ENCODE measurements at places on chromosomes 1 and 21.

GRCh38 chr1:29022620-29023019 is 101.1 kb downstream of the TMEM200B start:
- DNase-seq: no peak
- no peak overlapping the region for H3K4me3 ChIP-seq
- no peaks in the 10 kb centered on the region for H3K27me3 ChIP-seq
- no peaks in the 10 kb centered on the region for H3K4me1 ChIP-seq

GRCh38 chr1:59523745-59524450 is 227.0 kb downstream of the FGGY start:
- H3K4me3 ChIP-seq: no peak overlapping the region
- no peak for DNase-seq
- no peak overlapping the region for H3K27ac ChIP-seq

- H3K27me3 ChIP-seq: no peaks in the 10 kb centered on the region
- peaks cover 21% of the 10 kb centered on the region for H3K4me1 ChIP-seq
These were observed 57.3 kb downstream of the SDCCAG8 start for GRCh38 chr1:243312952-243313634.

DNA sequence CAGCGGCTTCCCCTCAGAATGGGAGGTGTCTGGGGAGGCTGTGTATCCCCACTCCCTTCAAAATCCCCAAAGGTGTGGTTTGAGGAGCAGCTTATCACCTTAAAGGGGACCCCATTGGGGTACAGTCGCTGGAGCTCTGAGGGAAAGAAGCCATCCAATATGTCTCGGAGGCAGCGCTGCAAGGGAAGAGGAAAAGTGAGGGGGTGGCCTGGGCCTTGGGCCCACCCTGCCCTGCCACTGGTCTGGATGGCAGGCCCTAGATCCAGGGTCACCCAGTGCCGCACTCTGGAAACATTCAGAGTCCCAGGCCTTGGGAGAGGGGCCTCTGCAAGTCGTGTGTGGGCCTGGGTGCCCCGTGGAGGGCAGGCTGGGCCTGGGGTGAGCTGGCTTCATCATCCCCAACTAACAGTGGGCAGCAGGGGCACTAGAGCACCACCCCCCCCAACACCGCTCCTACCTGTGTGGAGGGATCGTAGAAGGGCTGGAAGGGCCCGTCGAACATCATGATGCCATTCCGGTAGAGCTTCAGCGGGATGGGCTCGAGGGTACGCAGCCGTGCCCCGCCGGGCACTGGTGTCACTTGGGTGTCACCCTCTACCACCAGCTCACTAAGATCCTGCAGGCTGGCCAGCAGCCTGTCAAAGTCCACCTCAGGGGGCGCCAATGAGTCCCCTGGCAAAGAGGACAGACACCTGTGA is 5.6 kb downstream of the SH3BGRL3 start:
- H3K36me3 ChIP-seq: peaks cover 5% of the 10 kb centered on the region
- H3K27me3 ChIP-seq: no peaks in the 10 kb centered on the region
- H3K4me1 ChIP-seq: peaks cover 54% of the 10 kb centered on the region
- no peak overlapping the region for H3K4me3 ChIP-seq
- no peak for DNase-seq

- H3K4me1 ChIP-seq: no peaks in the 10 kb centered on the region
- H3K4me3 ChIP-seq: no peak overlapping the region
- peaks cover 3% of the 10 kb centered on the region for H3K36me3 ChIP-seq
- peaks cover 12% of the 10 kb centered on the region for H3K27me3 ChIP-seq
- DNase-seq: no peak
These were observed 371.2 kb upstream of the PLXNA2 start for GRCh38 chr1:208615371-208615770.

DNA sequence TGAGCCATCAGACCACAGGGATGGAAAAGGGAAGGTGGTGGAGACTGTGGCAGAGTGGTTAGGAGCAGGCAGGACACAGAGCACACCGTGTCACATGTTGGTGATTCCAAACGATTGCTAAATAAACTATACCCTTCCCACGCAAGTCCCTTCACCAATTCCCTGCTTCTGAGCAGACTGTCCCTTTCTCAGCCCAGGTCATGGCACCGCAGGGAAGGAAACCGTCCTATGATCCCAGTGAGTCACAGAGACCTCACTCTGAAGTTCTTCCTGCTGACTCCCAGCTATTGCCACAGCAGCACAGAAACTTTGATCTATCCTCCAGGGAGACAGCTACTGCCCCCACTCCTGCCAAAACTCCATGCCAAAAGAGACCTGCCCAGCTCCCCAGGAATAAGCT is 19.2 kb downstream of the RIMS3 start:
- peaks cover 3% of the 10 kb centered on the region for H3K36me3 ChIP-seq
- H3K4me3 ChIP-seq: no peak overlapping the region
- DNase-seq: no peak

DNA sequence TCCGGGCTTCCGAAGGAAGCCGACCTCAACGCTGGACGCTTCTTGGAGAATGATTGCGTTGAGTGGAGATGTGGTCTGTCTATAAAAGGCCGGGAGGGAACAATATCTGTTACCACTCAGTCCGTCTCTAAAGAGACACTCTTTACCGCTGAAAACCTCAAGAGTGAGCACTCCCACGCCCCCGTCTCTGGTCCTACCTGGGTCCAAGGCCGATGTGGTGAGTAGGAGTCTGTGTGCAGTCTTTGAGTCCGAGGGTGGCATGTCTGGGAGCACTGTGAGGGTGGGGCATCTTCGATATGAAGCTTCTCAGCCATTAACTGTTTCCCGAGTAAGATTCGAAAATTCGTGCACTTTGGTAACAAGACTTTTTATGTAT is 576 bp downstream of the ZFP69 start:
- H3K27ac ChIP-seq: peak overlapping the region; percentile 79
- H3K4me3 ChIP-seq: peak overlapping the region; percentile 85
- peaks cover 26% of the 10 kb centered on the region for H3K36me3 ChIP-seq
- peaks cover 23% of the 10 kb centered on the region for H3K4me1 ChIP-seq
- H3K27me3 ChIP-seq: no peaks in the 10 kb centered on the region

DNA sequence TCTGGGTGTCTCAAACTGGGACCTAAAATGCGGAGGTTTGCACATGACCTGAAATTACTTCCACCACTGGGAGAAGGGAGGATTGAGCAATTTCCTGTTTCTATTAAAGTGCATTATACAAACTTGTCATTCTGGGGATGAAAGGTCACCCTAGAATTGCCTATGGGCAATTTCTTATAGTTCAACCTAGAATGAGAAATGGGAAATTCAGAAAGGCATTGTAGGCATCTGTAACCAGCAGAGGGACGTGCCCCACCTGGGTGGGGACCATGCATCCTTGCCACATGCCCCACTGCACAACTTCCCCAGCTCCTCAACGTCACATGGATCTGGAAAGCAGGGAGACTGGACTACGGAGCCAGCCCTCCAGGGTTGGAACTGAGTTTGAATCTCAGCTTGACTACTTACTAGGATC is 47.0 kb downstream of the MRPL39 start:
- H3K4me3 ChIP-seq: no peak overlapping the region
- peaks cover 3% of the 10 kb centered on the region for H3K36me3 ChIP-seq
- H3K27ac ChIP-seq: no peak overlapping the region
- peaks cover 23% of the 10 kb centered on the region for H3K4me1 ChIP-seq
- DNase-seq: no peak

DNA sequence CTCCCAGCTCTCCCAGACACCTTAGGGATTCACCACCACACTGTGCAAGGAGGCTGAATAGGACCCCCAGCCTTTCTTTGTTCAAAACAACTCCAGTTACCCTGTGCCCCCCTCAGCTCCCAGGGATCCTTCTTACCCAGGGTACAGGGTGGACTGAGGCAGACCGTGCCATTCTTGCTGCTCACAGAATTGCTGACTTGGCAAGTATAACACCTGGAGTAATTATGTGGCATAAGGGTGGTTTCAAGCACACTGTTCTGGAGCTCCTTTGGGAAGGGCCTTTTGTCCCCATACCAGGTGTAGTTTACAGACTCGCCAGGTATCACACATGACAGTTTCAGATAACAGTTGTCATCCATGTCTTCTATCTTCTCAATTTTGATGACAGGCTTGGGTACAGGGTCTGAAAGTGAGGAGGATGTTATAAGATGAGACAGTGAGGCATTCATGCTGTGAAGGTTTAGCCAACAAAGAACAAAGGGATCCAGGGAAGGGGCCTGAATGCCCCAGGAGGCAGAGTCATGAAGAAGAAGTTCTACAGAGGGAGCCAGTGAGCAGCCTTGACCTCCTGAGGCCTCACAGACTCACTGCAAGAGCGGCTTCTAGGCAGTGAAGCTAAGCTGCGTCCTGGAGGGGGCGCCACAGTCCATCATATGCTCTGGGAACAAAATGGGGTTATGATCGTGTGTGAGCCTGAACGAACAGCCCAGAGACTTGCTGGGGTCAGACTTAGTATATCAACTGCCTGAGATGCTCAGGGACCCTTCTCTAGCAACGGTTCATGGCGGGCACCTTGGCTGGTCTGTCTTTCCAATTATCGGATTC is 30.3 kb downstream of the CD48 start:
- H3K27ac ChIP-seq: no peak overlapping the region
- peaks cover 41% of the 10 kb centered on the region for H3K27me3 ChIP-seq
- no peak for DNase-seq
- no peaks in the 10 kb centered on the region for H3K36me3 ChIP-seq
- no peaks in the 10 kb centered on the region for H3K4me1 ChIP-seq
- H3K4me3 ChIP-seq: no peak overlapping the region

DNA sequence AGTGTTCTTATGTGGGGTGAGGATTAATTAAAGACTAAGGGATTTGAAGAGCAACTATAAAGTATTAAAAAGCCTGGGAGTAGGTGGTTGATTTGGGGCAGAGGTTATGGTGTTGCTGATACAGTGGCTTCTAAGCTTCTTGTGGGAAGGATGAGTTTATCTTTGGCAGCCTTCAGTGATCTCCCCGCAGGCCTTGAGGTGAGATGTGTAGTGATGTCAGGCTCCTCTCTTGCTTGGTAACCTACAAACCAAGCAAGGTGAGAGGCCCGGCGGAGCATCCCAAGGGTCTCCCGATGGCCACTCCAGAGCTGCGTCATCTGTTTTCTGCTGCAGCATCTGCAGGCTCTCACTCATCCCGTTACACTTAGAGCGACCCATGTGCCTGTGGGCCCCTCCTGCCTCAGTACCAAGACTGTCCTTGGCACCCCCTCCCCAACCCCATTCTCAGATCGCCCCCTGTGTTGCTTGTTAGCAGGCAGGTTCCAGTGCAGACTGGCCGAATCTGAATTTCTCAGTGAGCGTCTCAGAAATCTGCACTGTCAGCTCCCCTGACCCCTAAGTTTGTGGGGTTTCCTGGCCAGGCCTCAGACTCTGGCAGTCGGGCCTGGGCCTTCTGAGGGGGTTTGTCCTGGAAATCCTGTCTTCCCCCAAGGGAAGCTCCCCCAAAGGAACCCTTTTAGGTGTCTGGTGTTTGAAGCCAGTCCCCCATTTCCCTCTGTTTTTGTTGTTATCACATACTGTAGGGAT is 77.9 kb downstream of the GALNT2 start:
- H3K27ac ChIP-seq: no peak overlapping the region
- no peak for DNase-seq
- H3K27me3 ChIP-seq: no peaks in the 10 kb centered on the region
- H3K36me3 ChIP-seq: peaks cover 2% of the 10 kb centered on the region

DNA sequence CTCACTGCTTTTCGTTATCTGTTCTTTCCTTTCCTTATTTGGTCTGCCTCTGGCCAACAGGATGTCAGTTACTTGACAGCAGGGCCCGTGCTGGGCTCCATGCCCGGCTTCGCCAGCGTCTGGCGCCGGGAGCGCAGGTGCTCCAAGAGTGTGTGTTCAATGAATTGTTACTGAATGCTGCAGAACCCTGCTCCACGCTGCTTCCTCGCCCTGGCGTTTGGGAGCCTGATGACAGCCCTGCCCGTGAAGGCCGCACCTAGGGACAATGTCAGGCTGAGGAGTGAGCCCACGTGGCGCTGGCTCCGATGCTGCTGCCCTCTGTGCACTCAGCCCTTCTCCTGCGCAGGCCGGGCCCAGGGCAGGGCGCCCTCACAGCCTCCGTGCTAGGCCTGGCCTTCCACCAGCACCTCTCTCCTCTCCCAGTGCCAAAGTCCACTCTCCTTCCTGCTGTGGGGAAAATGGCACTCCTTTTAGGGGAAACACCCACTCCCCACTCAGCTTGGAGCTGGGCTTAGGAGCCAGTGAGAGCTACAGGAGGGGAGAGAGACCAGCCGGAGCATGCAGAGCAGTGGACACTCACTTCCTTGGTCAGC is 51.4 kb downstream of the ACBD3 start:
- no peak overlapping the region for H3K4me3 ChIP-seq
- no peak for DNase-seq
- H3K36me3 ChIP-seq: no peaks in the 10 kb centered on the region
- no peak overlapping the region for H3K27ac ChIP-seq

DNA sequence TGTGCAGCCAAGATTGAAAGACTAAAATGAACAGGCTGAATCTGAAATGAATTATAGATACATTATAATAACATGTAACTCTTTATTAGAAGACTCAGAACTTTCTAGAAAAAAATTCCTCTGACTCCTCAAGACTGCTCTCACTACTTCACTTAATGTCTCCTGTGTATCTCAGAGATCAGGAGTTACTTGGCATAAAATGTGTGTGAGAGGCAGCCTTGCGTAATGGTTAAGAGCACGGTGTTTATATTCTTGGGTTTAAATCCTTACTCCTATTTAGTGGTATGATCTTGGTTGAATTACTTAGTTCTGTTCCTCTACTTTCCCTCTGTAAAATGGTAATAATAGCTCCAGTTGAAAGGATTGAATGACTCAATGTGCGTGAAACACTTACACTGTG is 634.9 kb downstream of the LTN1 start:
- DNase-seq: no peak
- H3K4me1 ChIP-seq: no peaks in the 10 kb centered on the region
- no peak overlapping the region for H3K4me3 ChIP-seq
- no peak overlapping the region for H3K27ac ChIP-seq
- peaks cover 2% of the 10 kb centered on the region for H3K27me3 ChIP-seq
- H3K36me3 ChIP-seq: no peaks in the 10 kb centered on the region

DNA sequence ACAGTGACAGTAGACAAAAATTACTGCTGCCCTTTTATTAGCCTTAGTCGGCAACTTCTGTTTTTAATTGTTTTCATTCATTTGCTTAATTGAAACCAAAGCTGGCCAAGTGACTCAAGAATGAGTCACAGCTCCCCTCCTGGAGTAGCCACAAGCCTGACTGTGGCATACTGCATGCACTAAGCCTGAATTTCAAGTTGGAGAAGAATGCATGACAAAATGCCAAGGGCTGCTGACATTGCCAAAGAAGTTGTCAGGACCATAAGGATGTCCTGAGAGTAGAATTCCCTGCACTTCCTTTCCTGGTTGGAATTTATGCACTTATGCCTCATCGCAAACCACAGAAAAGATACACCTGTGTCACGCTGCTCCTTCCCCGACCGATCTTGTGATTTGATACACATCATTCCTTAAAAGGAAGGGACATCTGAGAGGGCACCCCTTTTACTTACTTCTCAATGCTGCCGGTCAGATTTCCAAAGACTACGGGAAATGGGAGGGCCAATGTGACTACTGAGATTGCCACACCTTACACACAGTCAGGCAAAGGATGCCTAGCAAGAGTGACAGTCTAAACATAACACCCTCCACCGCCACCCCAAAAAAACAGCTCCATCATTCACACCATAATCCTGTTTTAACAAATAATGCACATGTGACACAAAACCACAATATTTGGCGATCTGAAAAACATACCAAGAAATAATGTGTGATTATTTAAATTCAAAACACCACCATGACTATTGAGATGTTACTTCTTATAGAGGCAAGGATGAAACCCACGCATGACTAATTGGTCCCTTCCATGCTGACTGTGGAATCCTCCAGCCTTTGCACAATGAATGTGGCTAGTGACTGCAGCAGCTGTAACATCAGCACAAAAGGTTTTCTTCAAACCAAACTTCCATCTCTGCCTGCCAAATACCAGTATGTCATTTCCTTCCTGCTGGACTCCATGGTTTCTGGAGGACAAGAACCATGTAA is 28.2 kb downstream of the VAV3 start:
- H3K36me3 ChIP-seq: no peaks in the 10 kb centered on the region
- no peaks in the 10 kb centered on the region for H3K27me3 ChIP-seq
- H3K27ac ChIP-seq: peak overlapping the region; percentile 17
- no peak for DNase-seq
- H3K4me3 ChIP-seq: no peak overlapping the region
- peaks cover 11% of the 10 kb centered on the region for H3K4me1 ChIP-seq

Data from chondrocyte (in vitro differentiated cells).